Activated CD8-positive, alpha-beta memory T cell treated with anti-CD3 and anti-CD28 coated beads for 1 hour (primary cell): ENCODE measurements at places on chromosomes 4 and X.

DNA sequence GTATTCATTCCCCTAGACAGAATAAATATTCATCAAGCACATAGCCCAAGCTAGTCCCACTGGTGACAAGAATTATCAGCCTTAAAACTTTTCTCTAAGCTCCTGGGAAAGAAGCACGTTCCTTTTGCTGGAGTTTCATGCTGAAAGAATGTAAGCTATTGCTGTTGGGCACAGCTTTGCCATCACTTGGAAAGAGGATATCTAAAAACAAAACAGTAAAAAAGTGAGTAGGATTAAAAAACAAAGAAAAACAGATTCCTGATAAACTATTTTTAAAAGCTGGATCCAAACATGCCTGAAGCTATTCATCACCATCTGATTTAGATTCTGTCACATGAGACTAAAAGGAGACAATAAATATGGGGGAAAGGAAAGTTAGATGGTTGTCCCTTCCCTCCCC lies 176.8 kb downstream of the SCFD2 start:
- DNase-seq: no peak

GRCh38 chr4:64417974-64418373 lies 8.7 kb upstream of the TECRL start:
- DNase-seq: no peak

DNA sequence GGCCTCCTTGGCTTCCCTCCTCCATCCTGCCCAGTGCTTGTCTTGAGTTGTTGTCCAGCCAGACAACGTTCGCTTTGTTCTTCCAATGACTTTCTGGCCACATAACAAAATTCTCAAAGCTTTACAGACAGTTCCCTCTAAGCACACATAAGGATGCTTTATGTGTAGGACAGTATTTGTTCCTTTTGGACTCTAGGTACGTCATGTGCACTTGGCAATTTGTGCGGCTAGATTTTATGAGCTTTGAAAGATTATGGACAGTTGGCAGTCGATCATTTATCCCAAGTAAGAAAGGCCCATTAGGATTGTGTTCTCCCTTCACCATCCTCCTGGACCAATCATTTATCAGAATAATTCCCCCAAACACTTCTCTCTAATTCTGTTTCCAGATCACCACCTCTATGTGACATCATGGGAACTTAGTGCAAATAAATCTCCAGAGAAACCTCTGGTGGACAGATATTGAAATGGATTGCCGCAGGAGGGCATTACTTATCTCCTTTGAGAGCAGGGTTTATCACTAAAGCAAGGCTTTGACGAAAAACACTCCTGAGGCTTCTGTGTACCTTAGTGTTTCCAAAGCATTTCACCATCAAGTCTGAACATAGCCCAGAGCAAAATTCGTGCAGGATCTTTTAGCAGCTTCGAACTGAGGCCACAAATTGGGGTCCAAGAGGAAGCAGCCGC lies 77.4 kb upstream of the BMPR1B start:
- no peak for DNase-seq

DNA sequence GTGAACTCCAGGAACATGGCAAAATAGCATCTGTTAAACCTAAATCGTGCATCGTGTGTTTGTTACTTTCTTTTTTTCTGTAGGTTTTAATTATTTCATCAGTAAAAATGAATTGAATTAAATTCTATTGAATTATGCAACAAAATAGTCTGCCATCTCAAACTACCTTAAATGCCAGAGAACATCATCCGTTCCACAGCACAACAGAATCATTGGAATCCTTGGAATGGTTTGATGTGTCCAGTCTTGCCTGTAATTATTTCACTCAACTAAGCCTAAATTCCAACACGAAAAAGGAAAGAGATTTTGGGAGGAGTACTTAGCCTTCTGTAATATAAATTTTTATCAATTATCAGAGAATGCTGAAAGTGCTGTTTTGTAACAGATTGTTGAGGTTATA lies 17.1 kb upstream of the SLC7A11 start:
- no peak for DNase-seq

DNA sequence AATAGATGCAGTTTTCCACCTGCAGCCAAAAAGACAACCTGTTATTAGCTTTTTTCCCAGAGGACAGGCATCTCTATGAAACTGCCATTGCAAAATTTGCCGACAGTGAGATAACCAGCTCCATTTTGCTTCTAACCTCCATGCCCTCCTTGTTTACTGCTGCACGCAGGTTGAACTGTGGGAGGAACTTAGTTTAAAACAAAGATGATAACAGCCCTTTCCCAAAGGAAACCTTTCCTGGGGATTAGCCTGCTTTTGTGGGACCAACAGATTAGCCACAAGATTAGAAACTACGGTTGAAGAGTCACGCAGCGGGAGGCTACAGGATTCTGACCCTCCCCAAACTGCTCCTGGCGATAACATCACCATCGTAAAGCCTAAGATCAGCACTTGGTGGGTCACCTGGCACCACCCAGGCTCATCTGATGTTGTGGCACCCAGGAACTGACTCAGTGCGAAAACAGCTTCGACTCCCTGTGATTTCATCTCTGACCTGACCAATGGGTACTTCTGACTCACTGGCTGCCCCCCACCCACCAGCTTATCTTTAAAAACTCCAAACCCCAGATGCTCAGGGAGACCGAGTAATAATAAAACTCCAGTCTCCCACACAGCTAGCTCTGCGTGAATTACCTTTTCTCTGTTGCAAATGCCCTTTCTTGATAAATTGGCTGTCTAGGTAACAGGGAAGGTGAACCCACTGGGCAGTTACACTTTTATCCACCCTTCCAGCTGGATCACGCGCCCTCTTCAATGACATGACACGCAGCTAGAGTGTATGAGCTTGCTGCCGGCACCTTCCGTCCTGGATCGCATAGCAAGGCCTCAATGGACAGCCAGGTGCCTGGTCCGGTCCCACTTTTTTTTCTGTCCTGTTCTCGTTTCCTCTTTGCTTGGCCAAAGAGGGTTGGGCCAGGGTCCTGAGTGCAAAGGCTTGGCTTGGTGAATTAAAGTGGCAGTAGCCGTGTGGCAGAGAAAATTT lies 27.2 kb downstream of the NOP14 start:
- no peak for DNase-seq
